ENCODE measurements at places on chromosomes 1 and 21. TPM values are rescaled to one million over a fixed set of nuclear protein-coding genes. Genes with fewer than 3 reads are reported as not detected.

LIPI gene
- not detected for total RNA-seq

TNFSF18 gene
- total RNA-seq, result 45.6 TPM

- no peak for DNase-seq
Measured at GRCh38 chr1:172203135-172203823, 217.2 kb upstream of the C1orf105 start.

DNA sequence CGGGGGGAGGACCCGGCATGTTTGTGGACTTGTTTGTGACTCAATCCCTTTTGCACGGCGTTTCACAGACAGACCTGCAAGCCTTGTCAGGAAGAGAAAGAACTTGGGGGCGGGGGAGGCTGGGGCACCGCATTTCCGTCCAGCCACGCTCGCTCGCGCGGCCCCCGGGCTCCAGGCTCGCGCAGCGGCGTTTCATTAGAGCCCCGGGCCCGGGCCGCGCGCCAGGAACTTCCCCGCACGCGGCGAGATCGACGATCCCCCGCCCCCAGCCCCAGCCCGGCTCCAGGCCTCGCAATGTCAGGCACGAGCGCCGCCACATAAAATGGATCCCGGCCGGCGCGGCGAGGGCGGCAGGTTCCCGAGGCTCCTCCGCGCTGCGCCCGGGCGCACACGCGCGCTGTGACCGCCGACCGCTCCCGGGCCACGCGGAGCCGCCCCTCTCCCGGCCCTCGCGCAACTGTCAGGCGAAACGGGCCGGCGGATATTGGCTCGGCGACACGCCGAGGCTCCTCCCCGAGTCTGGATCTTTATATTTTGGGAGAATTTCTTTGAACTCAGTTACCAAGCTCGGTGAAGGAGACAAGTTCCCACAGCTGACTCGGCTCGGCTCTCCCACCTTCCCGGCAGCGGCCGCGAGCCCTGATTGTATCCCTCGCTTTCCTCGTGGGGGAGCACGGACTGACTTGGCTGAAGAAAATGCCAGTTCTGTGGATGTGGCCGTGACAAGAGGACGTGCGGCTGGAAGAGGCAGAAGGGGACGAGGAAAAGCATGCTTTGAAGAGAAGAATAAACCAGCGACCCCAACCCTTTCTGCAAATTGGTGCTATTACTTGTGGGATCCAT is at the start of gene KIF26B:
Gene KIF26B (plus strand): TSS at position 557 of the 843 bp plus-strand sequence. CDS start 440 bp downstream, outside the sequence.
- no peak for DNase-seq

DNA sequence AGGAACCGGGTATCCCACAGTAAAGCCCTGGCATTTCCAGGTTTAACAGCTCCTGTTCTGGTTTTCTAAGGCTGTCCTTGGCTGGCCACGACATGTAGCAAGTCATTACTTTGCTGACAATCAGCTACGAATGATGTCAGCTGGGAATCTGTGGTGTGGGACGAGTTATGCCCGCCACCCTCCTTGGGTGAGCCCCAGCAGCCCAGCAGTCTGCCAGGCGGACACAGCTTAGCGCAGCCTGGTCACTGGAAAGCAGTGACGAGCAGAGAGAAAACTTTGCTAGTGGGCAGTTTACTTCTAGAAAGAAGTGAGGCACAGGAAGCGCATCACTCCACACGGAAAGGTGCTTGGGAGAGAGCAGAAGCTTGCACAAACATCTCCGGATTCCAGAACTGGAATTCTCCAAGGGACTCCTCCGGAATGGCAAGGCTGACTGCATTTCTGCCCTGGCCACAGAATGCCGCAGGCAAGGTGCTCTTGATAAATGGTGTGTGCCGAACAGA is 15.5 kb upstream of the ZNF436 start:
- DNase-seq, result no peak

- DNase-seq, result no peak
Measured at GRCh38 chr1:64019818-64020217, 183.6 kb upstream of the UBE2U start.

- no peak for DNase-seq
Measured at GRCh38 chr1:7317888-7318287, 453.2 kb upstream of the VAMP3 start.

DNA sequence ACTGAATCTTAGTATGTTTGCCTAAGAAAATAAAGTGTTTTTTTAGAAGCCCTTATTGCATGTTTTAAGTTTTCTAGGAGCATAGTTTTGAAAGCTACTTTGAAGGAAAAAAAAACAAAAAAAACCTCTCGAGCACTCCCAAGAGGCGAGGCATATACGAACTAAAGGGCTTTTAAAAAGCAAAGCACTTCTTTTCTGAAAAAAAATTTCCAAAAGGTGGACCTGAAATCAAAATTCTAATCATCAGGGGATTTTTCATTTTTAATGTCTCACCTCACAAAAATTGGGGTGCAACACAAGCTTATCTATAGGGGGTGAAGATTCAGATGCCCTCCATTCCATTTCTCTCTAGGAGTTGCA is 594 bp downstream of the GLMN start:
- no peak for DNase-seq

All from pulmonary artery endothelial cell (primary cell).